DMS79 (cell line): ENCODE measurements at places on chromosomes 12 and 14.

DNA sequence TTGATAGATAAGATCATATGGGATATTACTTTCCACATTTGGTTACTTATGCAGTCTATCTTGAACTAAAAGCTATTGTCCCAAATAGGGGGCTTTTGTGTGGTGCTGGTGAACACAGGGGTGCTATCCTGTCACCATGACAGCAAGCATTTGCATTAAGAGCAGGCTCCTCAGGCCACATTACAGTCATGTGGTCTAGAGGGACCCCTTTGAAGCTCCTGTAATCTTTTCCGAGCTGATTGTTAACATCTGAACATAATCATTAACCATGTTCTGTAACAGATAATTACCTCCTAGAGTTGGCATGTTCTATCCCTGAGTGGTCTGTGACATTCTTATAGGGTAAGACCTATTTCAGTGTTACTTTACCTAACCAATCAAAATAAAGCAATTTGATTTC lies 178.8 kb downstream of the KTN1 start:
- DNase-seq = no peak

DNA sequence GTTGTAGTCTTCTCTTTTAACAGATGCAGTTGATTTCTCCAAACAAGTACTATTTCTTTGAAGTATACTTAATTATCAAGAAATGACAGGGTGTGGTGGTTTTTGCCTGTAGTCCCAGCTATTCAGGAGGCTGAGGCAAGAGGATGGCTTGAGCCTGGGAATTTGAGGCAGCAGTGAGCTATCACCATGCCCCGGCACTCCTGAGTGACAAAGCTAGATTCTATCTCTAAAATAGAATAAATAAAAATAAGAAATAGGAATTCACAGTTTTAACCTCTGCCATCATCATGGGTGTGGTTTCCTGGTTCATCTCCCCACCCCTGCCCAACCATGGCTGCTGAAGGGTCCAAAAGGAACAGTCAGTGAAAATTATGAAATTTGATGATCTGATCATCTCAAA lies 290.2 kb upstream of the FLRT2 start:
- DNase-seq = no peak

GRCh38 chr12:42145552-42146215 lies 1.0 kb upstream of the GXYLT1 start:
- DNase-seq = no peak

GRCh38 chr14:31139301-31139847 lies 68.2 kb downstream of the HECTD1 start:
- no peak for DNase-seq

DNA sequence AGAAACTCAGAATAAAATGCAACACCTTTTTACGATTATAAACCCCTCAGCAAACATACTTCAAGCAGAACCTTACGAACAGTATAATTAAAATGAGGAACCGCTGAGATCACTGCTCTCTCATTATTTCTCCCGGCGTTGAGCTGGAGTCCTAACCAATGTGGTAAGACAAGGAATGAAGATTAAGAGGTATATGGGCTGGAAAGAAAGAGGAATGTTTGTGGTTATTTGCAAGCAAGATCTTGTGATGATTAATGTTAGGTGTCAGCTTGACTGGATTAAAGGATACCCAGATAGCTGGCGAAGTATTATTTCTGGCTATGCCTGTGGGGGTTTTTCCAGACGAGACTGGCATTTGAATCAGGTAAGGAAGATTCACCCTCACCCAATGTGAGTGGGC lies 10.3 kb upstream of the ZNF84 start:
- no peak for DNase-seq

DNA sequence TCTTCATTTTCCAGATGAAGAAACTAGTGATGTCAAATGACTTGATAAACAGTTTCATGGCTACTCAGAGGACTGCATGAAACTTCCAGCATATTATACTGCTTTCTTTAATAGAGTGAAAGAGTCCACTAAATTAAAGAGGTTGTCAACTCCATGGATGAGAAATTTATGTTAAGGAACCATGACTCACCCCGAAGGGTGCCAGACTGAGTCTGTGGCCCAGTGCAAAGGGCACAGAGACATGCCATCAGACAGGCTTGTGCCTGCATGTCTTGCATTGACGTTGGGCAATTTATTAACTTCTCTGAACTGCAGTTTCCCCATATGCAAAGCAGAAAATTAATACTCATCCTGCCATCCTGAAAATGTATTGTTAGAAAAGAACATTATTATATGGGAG lies 382.4 kb downstream of the APAF1 start:
- DNase-seq = no peak
